ENCODE measurements at places on chromosomes 5 and 9. TPM values are rescaled to one million over a fixed set of nuclear protein-coding genes. Genes with fewer than 3 reads are reported as not detected.

DNA sequence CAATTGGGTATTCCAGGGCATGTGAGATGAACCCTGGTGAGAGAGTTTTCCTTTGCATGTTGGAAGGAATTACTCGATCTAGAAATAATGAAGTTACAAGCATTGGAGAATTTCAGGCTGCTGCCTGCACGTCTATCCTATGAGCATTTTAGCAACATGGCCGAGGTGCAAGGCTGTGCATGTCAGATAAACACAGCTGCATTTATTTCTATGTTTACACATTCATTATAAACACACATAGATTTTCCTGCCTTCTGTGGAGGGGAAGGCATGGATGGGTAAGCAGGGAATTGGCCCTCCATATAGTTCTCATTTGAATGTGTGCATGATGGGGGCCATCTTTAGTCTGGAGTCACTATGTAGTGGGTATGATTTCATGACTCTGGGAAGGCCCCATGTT lies 42.3 kb downstream of the AOPEP start:
- H3K27me3 ChIP-seq = no peaks in the 10 kb centered on the region
- no peak for DNase-seq
- no peaks in the 10 kb centered on the region for H3K4me1 ChIP-seq
- no peaks in the 10 kb centered on the region for H3K36me3 ChIP-seq
- no peak overlapping the region for H3K4me3 ChIP-seq

- H3K36me3 ChIP-seq = no peaks in the 10 kb centered on the region
- H3K27me3 ChIP-seq = no peaks in the 10 kb centered on the region
- no peak for DNase-seq
- no peak overlapping the region for H3K4me3 ChIP-seq
- no peak overlapping the region for H3K27ac ChIP-seq
- H3K4me1 ChIP-seq = no peaks in the 10 kb centered on the region
Observed at GRCh38 chr5:156640691-156641241, 209.3 kb upstream of the PPP1R2B start.

GRCh38 chr5:95393279-95393678 lies 2.1 kb downstream of the FAM81B start:
- H3K27ac ChIP-seq = no peak overlapping the region
- H3K4me3 ChIP-seq = no peak overlapping the region
- no peaks in the 10 kb centered on the region for H3K4me1 ChIP-seq

GRCh38 chr5:38456657-38457399 lies 99.6 kb downstream of the LIFR start:
- no peak overlapping the region for H3K4me3 ChIP-seq
- H3K27me3 ChIP-seq = no peaks in the 10 kb centered on the region
- no peaks in the 10 kb centered on the region for H3K4me1 ChIP-seq

DNA sequence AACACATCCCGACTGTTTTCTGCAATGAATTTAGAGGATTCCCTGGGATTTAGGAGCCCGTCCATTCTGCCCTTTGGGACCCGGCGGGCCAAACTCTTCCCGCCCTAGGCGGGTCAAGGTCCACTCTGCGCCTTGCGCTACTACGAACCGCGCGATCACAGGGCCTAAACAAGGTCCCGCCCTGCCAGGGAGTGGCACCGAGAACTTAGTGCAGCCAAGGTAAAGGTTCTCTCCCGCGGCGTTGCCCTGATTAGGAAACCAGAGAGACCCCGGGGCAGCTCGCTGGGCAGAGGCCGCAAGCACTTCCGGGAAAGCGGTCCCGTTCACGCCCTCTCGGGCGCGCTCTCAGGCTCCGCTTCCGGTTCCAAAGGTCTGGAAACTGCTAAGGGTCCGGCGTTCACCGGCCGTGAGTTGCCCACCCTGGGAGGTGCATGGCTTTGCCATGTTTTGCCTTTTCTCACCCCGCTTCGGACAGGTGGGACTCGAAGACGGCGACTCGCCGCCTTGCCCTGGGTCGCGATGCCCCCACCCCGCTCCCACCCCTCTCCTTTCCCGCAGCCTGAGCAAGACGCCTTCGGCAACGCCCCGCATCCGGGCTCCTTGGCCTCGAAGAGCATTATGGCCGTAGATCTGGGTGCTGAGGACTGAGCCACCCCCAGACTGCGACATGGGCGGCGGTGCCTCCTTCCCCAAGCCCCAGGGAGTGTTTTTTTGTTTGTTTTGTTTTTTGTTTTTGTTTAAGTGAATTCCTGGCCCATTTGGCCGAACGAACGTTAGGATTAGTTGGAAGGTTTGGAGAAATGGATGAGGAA lies 23.4 kb downstream of the HNRNPK start:
- peak overlapping the region; percentile 61 for H3K4me3 ChIP-seq
- no peaks in the 10 kb centered on the region for H3K36me3 ChIP-seq
- peak; percentile 87 for DNase-seq
- H3K4me1 ChIP-seq = peaks cover 20% of the 10 kb centered on the region

The FOXD4L5 gene
- total RNA-seq = not detected

The FGFR4 gene
- 175 TPM for total RNA-seq

DNA sequence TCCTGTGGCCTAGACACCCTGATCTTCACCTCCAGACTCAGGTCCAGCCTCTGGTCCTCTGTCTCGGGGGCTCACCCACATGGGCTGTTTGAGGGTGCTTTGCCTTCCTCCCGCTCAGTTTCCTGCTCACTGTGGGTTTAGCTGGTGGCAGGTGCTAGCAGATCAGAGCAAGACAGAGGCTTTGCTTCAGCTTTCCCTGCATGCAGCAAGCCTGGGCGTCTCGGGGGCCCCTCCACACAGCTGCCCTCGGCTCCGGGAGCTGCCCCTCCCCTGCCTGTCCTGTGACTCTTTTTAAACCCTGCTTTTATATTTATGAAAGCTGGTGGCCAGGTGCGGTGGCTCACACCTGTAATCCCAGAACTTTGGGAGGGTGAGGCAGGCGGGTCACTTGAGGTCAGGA lies 14.6 kb downstream of the MRPL36 start:
- no peak for DNase-seq
- no peak overlapping the region for H3K27ac ChIP-seq
- no peaks in the 10 kb centered on the region for H3K4me1 ChIP-seq
- no peak overlapping the region for H3K4me3 ChIP-seq
- no peaks in the 10 kb centered on the region for H3K36me3 ChIP-seq

The KCTD16 gene
- under 0.01 TPM for total RNA-seq

DNA sequence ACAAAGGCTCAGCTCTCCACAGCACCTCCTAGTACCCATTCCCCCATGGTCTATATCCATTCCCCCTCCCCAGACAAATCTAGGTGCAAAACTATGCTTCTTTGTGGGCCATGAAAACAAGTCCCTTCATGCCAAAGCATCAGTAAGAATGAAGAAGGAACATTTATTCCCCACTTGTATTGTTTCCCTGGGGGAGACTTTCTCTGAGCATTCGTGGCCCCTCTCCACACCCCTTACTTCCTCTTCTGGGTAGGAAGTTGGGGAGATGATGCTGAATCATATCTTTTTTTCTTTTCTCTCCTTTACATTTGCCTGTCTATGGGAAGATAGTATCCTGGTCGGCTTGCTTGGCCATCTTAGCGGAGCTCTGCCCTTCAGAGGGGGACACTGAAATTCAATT lies 246.8 kb downstream of the NSG2 start:
- no peaks in the 10 kb centered on the region for H3K36me3 ChIP-seq
- H3K4me3 ChIP-seq = no peak overlapping the region
- H3K27me3 ChIP-seq = no peaks in the 10 kb centered on the region
- no peak for DNase-seq

GRCh38 chr5:73005886-73006285 lies 50.0 kb downstream of the FCHO2 start:
- H3K4me1 ChIP-seq = no peaks in the 10 kb centered on the region
- DNase-seq = no peak
- H3K27ac ChIP-seq = no peak overlapping the region
- no peaks in the 10 kb centered on the region for H3K36me3 ChIP-seq

DNA sequence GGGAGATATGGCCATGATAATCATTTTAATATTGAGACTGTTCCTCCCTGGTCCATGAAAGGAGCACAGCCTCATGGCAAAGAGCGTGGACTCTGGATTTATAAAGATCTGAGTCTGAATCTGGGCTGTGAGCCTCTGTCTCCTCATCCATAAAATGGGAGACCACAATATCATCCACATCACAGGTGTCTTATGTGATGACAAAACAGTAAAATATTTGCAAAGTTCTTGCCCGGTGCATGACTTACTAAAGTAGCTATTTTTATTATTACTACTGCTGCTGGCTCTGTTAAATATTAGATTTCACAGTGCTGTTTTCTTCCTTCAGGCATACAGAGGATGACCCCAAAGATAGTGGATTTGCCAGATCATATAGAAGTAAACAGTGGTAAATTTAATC lies 74.1 kb downstream of the TEK start:
- H3K27me3 ChIP-seq = no peaks in the 10 kb centered on the region
- no peak overlapping the region for H3K4me3 ChIP-seq
- H3K27ac ChIP-seq = no peak overlapping the region
- DNase-seq = no peak
- H3K4me1 ChIP-seq = peaks cover 17% of the 10 kb centered on the region

The SLC36A3 gene
- not detected for total RNA-seq

DNA sequence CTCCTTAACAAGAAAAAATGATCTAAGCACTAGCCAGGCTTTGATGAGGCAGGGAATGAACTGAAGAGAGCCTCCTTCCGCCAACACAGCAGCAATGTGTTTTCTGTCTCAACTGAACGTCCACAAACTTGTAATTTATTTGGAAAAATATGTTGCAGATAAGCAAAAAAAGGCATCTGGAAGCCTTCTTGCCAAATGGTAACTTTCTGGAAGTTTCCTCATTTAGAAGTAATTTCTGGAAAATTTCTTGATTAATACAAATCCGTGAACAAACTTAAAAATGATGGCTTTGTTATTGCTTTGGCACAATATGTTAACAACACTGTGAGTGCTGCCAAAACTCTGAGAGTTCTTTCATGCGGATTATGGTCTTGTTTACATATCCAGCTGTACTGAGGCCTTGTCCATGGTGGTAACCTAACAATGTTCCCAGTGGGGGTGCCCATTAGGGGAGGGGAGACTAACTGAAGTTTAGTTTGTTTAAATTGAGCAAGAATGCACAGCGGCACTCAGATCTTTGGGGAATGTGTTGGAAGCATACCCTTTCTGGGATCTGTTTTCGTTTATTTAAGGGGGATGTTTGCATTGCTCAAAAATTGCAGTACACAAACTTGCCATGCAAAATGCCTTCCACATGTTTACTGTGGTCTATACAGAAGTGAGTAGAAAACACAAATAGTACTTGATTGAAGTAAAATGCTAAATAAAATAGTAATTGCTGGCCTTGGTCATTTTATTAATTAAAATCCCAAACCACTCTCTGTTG lies 334.7 kb downstream of the NR2F1-AS1 start:
- no peak for DNase-seq
- no peaks in the 10 kb centered on the region for H3K27me3 ChIP-seq
- no peak overlapping the region for H3K27ac ChIP-seq
- H3K4me1 ChIP-seq = no peaks in the 10 kb centered on the region
- H3K36me3 ChIP-seq = no peaks in the 10 kb centered on the region
- H3K4me3 ChIP-seq = no peak overlapping the region

GRCh38 chr5:155886311-155887031 lies 440.5 kb upstream of the SGCD start:
- H3K36me3 ChIP-seq = no peaks in the 10 kb centered on the region
- no peak overlapping the region for H3K4me3 ChIP-seq
- H3K27me3 ChIP-seq = no peaks in the 10 kb centered on the region
- H3K27ac ChIP-seq = no peak overlapping the region

DNA sequence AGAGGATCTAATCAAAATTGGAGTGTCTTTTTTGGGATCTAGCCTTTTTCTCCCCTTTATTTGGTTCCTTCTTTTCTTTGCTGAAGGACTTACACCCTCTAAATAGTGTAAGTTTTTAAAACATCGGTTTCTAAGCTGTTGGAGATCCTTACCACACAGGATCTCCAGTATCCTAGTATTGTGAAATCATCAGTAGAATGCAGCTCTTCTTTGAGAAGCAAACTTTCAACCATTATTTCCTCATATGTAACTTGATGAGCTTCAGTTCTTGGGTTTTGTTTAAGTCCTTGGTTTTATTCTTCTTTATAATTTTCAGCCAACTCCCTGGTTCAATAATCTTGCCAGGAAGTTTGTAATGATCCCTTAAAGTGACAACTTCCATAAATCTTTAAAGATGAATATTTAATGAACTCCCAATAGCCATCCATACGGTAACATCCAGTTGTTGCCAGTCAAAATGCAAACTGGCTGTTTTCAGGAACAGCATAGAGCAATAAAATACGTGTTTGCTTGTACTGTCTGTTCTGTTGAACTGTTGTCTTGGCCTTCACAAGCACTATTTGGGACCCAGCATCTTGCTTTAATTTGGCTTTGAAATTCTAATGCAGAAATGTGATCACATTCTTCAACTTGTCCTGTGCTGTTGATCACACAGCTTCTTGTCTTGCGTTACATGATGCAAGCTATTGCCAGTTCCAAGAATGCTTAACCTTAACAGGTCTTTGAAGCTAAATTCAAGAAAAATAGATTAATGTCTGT lies 34.8 kb upstream of the TTC23L start:
- no peaks in the 10 kb centered on the region for H3K36me3 ChIP-seq
- no peaks in the 10 kb centered on the region for H3K4me1 ChIP-seq
- H3K27me3 ChIP-seq = no peaks in the 10 kb centered on the region
- H3K4me3 ChIP-seq = no peak overlapping the region
